ENCODE measurements at places on chromosomes 12 and 14.

- DNase-seq, result no peak
Observed at GRCh38 chr14:21723431-21724045, 49.9 kb upstream of the OR4E1 start.

GRCh38 chr12:49784756-49785409 lies 43.3 kb downstream of the NCKAP5L start:
- DNase-seq, result no peak

- no peak for DNase-seq
Observed at GRCh38 chr12:104347374-104348075, 44.0 kb downstream of the EID3 start.

DNA sequence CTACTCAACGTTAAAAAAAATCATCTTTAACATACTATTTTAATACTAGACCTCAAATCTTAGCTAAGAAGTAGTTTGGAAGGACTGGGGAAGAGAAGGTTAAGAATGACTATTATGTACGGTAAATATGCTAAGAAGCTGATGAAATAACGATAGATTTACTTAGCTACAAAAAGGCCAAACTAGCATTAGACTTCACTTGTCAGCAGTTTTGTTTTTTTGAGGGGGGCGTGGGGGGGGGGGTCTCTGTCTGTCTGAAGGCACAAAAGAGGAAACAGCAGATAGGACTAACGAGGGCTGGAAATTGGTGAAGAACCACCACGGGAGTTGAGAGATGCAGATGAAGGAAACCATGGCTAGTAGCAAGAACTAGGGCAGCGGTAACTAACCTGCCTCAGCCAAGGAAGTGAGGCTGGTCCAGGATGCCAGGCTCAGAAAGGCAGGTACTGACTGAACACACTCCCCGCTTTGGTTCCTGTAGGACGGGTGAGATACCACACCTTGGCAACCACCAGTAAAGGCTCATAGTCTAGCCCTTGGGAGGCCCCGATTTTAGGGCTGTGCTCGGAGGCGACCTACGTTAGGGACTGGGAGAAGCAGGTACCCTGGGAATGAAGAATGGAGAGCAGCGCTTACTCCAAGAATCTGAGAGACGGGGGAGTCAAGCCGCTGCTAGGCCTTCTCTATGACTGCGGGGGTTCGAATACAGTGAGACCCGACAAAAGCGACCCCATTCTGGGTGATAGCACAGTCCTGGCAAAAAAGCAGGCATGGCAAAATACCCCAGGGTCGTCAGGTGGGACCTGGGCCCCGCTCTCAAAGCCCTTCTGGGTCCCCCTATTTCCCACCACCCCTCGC lies 675 bp downstream of the NEDD8 start:
- no peak for DNase-seq

- no peak for DNase-seq
Observed at GRCh38 chr14:75132382-75133086, 5.7 kb upstream of the NEK9 start.

GRCh38 chr14:95531473-95531872 lies 3.4 kb upstream of the GLRX5 start:
- DNase-seq, result no peak

GRCh38 chr14:102776761-102777710 lies at the start of gene TRAF3:
TRAF3 (plus strand) TSS chr14:102777449; CDS start chr14:102870202, 92,753 bp downstream.
- peak; percentile 81 for DNase-seq

- no peak for DNase-seq
Observed at GRCh38 chr12:3225796-3226180, 148.6 kb downstream of the TSPAN9 start.

GRCh38 chr14:50237427-50237826 lies 6.0 kb upstream of the SOS2 start:
- DNase-seq, result no peak

GRCh38 chr12:99223579-99223978 lies 424.0 kb upstream of the GARIN6 start:
- DNase-seq, result no peak

- no peak for DNase-seq
Observed at GRCh38 chr12:49912345-49913255, 8.9 kb upstream of the FAIM2 start.

DNA sequence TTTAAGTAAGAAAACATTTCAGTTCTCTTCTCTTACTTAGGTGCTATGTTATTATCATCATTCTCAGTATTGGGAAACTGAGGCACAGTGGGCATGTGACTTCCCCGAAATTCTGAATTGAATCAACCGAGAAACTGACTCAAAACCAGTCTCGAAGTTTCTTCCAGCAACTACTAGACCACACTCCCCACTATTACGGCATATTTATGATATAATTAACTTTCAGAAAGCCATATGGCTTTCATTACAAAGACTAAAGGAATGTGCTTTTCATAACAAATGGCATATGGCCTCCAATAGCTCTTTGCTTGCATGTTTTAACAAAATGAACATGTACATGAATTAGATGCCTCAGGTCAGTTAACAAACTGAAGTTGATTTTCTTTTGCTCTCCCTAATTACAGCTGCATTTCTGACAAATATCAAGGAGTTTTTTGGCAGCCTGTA lies 182.9 kb upstream of the SLC38A2 start:
- no peak for DNase-seq

Data from head of caudate nucleus (tissue), 42 donors.